Naive thymus-derived CD4-positive, alpha-beta T cell (primary cell): ENCODE measurements at places on chromosomes 11 and 22. TPM values are rescaled to one million over a fixed set of nuclear protein-coding genes. Genes with fewer than 3 reads are reported as not detected.

DNA sequence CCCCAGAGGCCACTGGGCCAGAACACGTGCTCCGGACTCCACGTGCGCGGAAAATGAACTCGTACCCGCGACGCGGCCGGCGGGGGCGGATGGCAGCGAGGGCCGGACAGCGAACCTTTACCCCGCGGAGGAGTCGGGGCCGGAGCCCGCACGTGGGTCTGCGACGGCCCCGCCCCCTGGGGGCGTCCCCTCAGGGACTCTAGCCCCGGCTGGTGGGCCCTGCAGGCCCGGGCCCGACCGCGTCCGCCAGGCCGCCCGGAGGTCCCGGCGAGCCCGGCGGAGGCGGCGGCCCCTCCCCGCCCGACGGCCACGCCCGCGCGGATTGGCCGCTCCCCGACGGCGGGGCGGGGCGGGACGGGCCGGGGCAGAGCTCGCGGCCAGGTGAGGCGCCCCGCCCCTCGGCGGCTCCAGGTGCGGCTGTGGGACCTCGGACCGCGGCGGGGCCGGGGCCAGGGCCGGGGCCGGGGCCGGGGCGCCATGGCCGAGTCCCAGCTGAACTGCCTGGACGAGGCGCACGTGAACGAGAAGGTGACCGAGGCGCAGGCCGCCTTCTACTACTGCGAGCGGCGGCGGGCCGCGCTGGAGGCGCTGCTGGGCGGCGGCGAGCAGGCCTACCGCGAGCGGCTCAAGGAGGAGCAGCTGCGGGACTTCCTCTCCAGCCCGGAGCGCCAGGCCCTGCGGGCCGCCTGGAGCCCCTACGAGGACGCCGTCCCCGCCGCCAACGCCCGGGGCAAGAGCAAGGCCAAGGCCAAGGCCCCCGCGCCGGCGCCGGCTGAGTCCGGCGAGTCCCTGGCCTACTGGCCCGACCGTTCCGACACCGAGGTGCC lies at the start of gene FAM83F:
FAM83F (plus strand) TSS at position 389 of the 827 bp plus-strand sequence; CDS start at position 478, 89 bp downstream.
- peak; percentile 55 for DNase-seq
- H3K27ac ChIP-seq = peak within 1 kb of the TSS; percentile 56
- peaks cover 6% of the 10 kb centered on the region for H3K27me3 ChIP-seq
- peak within 1 kb of the TSS; percentile 33 for H3K4me3 ChIP-seq
- no peaks in the 10 kb centered on the region for H3K36me3 ChIP-seq

DNA sequence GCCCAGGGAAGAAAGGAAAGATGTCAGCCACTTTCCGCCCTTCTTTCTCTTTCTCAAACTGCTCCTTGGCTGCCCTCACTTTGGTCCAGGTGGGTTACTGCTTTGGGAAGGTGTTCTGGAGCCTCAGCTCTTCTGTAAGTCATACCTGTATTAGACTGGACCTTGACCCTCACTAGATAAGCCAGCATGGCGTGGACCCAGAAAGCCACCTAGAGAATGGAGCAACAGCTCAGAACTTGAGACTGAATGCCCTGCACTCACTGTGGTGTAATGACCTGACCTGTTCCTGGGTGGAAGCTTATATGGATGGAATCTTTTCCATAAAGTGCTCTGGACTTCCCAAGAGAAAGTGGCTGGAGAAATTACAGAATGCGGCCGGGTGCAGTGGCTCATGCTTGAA lies 15.6 kb downstream of the ACP2 start:
- DNase-seq = no peak
- H3K4me1 ChIP-seq = peaks cover 5% of the 10 kb centered on the region
- H3K4me3 ChIP-seq = no peak overlapping the region
- H3K27me3 ChIP-seq = no peaks in the 10 kb centered on the region
- H3K27ac ChIP-seq = no peak overlapping the region

DNA sequence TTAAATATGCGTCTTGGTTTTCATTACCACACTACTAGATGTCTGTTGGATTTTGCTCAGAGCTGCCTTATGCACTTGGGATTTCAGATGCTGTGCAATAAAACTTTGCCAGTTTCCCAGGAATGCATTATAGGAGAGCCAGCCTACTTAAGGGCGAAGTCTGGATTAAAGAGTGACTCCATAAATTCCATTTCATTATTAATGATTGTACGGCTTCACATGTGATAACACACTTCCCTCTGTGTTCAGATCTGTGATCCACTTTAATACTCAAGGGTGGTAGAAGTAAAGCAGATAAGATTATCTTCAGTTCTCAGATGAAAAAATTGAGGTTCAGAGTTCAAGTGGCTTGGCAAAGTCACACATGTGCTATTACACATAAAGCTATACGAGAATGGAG lies 110.2 kb downstream of the C11orf91 start:
- H3K4me3 ChIP-seq = no peak overlapping the region
- no peaks in the 10 kb centered on the region for H3K4me1 ChIP-seq
- no peak for DNase-seq
- H3K27ac ChIP-seq = no peak overlapping the region
- no peaks in the 10 kb centered on the region for H3K27me3 ChIP-seq

- no peak for DNase-seq
- no peak overlapping the region for H3K27ac ChIP-seq
- H3K4me1 ChIP-seq = peaks cover 10% of the 10 kb centered on the region
- H3K4me3 ChIP-seq = no peak overlapping the region
These were observed 13.3 kb upstream of the MB start for GRCh38 chr22:35630387-35630793.

CLDN5 gene
- not detected for total RNA-seq

HOATZ gene
- total RNA-seq = not detected
